ENCODE measurements at places on chromosomes 5 and 9.

DNA sequence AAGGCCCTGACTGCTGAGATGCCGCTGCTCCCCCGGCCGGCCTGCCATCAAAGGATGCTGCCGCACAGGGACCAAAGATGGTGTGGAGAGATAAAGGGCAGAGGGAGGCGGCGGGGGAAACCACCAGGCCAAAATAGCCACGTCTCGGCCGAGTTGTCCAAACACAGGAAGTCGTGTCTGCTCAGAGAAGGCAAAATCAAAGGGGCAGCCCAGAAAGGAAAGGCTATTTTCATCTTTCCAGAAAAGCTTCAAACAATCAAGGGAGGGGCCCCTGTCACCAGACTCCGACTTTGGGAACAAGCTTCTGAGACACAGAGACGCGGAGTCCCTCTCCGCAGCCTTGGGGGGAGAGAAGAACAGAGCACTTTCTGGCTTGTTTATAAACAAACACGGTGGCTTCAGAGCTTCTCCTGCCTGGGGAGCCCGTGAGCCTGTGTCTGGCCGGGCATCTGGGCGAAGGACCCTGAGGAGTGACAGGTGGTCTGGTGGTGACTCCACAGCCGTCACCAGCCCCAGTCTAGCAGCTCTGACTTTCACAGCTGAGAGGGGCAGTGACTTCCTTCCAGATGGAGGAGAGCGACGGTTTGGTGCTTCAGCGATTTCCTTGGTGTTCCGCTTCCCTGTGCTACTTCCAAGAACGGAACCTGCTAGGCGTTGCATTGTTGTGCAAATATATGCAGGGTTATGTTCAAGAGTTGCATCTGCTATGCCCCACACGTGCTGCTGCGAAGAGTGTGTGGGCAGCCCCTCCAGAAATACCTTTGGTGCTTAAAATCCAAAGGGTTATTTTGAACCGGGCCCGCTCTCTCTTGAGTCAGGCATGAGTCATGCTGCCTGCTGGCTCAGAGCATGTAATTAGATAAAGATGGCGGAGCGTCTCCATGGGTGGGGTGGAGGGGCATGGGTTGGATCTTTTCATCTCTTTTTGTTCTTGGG, 24.0 kb downstream of the ADAMTSL2 start:
- DNase-seq, result no peak

DNA sequence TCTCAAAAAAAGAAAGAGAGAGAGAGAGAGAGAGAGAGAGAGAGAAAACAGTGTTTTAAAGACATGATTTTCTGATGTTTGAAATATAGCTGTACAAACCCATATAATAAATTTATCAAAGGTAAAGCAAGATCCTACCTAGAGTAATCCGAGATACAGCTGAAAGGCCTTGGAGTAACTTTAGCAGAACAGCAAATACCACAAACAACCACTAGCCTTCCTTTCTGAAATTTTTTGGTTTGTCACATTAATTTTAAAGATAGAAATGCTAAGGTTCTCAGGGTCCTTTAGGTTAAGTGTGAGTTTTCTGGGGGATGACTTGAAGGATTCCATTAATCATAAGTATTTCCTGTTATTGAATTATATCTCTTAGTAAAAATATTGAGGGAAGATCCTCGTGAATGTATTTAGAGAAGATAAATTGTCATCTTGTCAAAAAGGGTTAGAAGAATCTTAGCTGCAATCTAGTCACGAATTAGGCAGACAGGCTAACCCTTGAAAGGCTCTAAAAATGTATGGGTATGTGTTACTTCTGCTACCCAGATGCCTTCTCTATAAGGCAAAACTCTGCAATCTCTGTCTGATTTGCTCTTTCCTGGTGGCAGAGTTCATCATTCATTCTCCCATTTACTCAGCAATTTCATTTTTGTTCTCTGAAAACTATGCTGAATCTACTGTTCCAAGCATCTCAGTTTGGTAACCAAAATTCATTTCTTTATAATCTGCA, 27.3 kb downstream of the F2RL2 start:
- no peak for DNase-seq

DNA sequence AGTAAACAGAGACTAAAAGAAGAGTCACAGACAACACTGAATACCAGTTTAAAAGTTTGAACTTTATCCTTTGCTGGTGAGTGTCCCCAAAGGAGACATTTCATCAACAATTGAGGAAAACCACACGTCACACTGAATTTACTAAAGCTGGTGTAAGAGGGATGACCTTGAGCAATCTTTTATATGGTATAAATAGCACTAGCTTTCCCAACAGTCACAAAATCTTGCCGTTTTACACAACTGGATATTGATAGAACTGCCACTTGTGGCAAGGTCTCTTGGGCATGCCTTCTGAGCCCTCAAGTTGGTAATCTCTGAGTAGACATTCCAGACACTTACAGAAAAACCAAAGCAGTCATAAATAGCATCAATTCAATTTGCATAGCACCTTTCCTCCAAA, 311.5 kb upstream of the TARS1 start:
- no peak for DNase-seq

DNA sequence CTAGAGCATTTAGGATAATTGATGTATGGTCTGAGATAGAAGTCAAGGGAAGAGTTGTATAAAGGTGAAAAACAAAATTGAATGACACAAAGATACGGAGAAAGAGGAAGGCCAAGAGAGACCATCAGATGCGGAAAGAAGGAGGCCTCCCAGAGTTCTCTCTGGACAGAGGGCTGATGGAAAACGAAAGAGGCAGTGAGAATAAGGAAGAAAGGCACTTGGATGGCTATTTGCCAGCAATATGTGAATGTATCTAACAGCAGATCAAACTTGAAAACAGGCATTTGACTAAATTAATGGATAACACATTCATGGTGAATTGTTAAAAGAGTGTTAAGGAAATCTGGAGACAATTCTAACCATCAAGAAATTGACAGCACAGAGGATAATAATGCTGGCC, 2.4 kb upstream of the DOCK8 start:
- DNase-seq, result no peak

GRCh38 chr5:134550271-134551214, 25.1 kb downstream of the JADE2 start:
- DNase-seq, result no peak

DNA sequence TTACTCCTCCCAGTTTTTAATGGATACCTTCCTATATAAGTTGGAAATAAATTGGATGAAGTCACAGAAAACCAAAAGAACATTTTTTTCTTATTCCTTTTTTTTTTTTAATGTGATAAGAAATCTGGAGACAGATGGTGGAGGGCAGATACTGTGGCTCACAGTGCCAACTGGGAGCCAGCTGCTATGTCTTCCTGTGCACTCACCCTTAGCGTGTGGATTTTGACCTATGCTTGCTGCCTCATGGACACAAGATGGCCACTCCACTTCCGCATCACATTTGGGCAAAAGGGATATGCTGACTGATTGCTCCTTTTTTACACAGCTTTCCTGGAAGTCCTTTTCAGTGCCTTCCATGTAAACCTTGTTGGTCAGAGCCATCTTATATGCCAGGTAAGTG, 342.6 kb downstream of the MAN2A1 start:
- no peak for DNase-seq
